ENCODE measurements at places on chromosomes 6 and 20.
A peak's percentile ranks its signal among the peaks of the same experiment; 100 is the strongest.

DNA sequence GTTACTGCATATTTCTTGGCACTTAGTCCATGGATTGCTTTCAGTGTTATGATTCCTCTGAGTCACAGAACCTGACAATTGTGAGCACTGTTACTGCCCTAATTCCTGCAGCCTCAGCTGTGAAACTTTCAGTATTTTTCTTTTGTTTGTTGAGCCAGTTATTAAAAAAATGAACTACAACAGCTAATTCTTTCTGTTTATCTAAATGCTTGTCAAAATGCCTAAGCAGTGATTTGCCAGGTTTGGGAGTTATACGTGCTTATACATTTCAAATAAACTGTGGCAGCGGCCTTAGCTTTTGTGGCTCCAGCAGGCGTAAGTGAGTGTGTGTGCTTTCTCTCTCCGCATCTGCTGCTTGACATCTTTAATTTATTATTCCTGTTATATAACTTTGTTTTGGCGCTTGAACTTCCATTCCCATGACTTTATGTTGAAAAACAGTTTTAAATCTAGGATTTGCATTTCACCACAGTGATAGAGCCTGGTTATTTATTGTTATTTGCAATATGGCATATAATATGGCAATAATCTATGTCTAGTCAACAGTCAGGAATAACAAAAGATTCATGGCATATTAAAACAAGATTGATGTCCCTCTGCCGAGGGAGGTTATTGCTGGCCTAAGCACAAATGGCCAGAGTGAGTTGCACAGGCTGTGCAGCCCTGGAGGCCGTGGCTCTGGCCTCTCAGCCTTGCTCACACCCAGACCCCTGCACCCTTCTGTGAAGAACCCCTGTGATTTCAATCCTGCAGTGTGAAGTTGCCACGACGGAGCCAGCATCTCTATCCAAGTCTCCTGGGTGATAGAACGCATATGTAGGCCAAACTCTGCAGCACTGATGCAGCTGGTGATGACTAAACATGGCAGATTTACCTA lies 303.4 kb downstream of the THBS2 start:
- DNase-seq, result no peak

DNA sequence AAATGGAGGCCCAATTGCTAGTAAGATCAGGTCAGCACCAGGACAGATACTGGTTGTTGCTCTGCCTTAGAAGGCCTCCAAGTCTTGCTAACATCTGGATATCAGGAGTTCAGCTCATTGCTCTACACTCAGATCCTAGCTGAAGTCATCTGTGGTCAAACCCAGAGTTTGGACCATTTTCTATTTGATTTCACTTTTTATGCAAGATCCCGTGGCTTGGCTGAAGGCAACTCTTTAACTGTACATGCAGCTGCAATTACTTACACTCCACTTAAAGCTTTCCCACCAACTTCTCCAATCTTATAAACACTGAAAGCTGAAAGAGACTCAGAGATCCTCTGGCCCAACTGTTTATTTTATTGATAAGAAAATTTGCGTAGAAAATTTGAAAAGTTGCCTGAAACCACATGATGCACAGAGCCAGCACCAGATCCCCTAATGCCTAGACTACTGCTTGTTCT lies 2.7 kb downstream of the SLC17A2 start:
- no peak for DNase-seq

DNA sequence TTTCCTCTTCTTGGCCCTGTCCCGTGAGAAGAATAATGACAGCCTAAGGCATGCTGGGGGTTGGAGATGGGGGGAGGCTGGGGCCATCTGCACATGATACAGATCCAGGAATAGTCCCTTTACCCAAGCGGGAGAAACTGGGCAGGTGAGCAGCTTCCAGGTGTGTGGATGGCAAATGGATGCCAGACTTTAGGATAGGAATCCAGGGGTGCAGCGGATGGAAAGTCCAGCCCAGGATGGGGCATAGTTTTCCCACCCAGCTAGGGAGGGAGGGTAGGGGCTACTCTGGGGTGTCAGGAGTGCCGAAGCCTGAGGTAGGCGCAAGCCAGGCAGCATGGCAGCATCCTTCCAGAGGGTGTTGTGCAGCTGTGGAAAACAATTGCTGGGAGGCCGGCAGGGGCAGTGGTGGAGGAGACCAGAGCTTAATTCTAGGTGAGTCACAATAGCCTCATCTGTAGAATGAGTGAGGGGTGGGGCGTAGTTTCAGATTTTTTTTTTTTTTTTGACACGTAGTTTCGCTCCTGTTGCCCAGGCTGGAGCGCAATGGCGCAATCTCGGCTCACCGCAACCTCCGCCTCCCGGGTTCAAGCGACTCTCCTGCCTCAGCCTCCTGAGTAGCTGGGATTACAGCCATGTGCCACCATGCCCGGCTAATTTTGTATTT lies 15.4 kb upstream of the FAM110A start:
- DNase-seq, result no peak

DNA sequence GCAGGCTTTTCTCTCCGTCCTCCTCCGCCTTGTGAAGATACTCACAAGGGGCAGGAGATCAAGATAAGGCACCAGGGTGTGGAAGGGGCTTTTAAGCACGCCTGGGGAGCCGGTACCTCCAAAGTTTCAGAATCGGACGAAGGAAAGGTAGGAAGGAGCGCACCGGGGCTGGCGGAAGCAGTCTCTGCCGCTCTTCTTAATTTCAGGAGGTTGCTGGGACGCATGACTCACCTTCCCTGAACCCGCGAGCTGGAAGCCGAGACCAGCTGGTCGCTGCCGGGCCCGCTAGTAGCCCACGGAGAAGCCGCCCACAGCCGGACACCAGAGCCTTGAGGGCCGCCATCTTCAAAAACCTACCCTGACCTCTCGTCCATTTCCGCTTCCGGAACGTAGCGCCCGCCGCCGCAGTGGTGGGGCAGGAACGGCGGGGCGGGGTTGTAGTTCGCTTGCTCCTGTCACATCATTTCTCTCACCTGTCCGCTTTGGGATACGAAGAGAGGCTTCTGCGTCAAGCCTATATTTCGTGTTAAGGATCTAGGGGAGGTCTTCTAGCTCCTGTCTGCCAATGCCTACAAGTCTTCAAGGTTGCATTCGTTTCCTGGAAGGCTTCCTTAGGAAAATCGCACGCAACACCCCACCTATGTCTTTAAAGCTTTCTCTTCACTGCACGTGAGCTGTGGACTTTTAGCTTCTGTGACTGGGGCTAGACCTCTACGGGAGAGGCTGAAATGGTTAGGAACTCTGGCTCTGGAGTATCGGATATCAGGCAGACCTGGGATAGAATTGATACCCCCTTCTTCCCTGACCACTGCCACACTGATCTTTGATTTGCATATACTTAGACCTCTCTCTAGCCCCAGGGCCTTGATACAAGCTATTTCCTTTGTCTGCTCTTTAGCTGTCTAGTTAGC lies at the start of gene MRPS18A:
Gene MRPS18A (minus strand): TSS at position 355 of the 911 bp plus-strand sequence. CDS start 12 bp downstream, at position 343.
- peak; percentile 61 for DNase-seq

- no peak for DNase-seq
Observed at GRCh38 chr6:113734982-113735381, 122.2 kb upstream of the MARCKS start.

DNA sequence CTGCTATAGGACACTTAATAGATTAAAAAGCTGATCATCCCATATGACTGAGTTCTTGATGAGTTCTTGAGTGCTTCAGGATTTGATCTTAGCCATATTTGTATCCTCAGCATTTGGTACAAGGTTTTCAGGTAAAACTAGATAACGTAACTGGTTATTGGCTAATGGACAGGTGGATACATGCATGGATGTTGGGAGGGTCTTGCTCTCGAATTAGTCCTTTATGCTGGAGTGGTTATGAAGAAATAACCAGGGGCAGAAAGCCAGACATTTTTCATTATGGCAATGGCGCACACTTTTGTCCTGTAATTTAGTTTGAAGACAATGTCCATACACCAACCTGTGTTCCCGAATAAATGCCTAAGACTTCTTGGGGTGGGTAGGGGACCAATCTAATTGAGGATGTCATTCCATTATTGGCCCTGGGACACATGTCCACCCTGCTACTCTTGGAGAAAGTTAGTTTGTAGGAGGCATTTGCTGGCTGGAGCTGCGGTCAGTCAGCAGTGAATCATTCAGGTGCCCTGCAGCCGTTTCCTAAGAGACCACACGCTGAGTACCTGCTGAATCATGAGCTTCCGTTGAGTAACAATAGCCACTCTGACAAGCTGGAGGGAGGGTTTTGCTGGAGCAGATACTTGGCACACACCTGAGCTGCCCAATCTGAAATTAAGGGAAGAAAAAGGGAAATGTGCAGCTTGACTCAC lies 194.4 kb downstream of the FOXA2 start:
- DNase-seq, result no peak

DNA sequence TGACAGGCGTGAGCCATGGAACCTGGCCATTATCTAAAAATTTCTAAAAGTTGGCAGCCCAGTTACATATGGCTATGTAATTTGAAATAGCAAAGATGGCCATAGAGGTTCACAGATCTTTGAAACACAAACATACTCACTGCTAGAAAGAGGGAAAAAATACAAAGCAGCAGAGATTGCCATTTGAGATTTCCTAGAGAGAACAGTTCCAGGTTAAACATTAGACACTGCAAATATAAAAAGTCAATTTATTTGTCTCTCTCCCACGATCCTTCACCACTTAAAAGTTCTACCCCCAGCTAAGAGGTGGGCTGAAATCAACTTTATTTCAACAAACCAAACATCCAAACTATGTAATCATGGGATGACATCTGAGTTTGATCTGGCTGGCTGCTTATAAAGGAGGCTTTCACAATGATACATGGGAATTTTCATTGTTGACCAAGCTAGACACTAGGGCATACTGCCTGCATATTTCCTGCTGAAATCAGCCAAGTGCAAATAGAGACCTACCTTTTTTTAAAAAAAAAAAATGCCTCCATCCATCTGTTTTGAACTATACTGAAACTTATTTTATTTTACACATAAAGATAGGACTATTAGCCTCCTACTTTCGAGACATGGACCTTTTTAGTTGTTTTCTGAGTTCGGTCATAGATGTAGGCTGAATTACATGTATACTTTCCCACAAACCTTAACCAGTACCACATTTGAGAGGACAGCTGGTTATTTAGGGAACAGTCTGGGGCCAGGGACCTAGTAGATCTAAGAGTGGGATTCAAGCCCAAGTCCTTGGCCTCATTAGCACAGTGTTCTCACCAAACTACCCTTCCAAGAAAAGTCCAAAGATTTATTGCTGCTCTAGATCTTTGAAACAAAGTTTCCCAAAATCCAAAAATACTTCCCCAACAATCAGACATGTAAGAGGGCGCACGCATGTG lies 16.6 kb downstream of the DCDC2 start:
- no peak for DNase-seq

DNA sequence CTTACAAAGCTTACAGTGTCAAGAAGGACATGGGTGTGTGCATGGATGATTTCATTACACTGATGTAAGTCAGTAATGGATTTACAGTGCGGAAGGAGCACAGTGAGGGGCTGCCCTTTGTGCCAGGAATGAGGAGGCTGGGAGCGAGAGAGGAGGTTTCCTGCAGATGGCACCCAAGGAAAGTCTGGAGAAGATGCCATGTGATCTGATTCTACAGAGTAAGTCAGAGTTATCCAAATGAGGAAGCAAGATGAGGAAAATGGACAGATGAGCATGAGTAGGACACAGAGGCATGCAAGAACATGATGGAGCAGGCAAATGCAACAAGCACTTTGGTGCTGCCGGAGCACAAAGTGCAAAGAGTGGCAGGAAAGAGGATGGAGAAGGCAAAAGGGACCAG lies 29.7 kb downstream of the MAP7 start:
- no peak for DNase-seq

- no peak for DNase-seq
Observed at GRCh38 chr6:117513778-117514365, 31.4 kb downstream of the DCBLD1 start.

DNA sequence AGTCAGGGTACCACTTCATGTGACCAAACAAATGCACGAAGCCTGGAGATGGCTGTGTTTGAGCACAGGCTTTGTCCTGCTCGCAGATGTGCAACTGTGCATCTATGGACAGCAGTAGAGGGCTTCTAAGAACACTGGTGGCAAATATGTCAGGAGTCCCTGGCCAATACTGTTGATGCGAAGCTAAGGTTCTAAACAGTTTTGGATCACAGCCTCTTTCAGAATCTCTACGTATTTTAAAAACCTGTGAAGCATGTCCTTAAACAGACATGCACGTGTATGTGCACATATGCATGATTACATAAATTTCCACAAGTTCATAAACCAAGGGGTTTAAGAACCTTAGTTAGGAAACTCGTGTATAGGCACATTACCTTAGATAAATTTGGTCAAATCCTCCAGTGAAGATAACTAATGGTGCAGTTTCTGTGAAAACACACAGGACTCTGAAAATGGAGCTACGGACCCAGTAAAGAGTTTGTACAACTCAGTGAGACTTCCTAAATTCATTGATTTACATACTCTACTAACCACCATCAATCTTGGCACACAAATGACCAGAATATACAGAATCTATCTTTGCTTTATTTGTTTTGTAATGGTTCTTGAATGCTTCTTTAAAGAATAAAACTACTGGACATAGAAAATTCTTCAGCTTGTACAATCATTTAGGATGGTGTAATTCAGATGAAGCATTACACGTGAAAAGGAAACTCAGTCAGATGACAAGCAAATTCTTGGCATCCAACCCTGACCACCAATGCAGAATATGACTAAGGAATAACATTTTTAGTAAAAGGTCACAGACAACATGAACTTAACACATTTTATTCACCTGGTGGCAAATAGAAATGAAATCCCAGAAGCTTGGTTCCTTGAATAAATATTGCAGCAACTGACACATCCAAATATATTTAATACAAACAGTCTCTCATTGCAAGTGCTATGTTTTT lies 27.4 kb downstream of the KCNQ5 start:
- no peak for DNase-seq

DNA sequence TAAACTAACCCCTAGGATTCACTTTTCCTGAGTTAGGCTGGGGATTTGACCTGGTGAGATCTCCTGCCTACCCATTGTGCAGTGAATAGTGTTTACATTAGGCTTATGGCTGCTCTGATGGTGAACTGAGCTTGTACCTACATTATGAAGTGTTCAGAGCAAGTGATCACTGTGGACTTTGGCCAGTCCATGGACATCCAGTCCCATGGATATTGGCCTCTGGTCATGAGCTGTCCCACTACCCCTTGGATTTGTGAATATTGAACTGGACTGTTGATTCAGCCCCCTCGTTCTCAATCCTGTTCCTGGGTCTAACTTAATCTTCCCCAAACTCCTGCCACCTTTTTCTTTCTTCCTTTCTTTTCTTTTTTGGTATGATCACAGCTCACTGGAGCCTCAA lies 13.8 kb downstream of the ASIP start:
- DNase-seq, result no peak

DNA sequence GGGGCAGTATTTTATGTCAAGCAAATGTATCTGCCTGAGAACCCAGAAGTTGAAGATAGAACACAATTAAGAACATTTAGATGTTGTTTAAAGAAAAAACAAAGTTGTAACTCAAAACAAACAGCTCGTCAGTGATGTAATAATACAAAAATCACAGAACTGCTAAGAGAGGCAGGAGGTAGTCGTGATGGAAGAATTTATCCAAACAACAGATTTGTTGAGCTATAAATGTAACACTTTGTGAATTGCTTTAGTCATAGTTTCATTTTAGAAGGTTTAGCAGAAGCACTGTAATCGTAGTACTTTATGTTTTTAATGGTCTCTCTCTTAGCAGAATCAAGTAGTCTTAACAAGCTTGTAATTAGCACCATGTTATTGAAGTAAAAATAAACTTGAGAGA lies 73.6 kb downstream of the SCAF8 start:
- DNase-seq, result no peak

- DNase-seq, result no peak
Observed at GRCh38 chr20:36855241-36855657, 20.7 kb upstream of the TLDC2 start.

- no peak for DNase-seq
Observed at GRCh38 chr6:151963001-151963400, 155.5 kb downstream of the ESR1 start.

All from T follicular helper cell (primary cell).